ENCODE measurements at places on chromosomes 7 and 10.

DNA sequence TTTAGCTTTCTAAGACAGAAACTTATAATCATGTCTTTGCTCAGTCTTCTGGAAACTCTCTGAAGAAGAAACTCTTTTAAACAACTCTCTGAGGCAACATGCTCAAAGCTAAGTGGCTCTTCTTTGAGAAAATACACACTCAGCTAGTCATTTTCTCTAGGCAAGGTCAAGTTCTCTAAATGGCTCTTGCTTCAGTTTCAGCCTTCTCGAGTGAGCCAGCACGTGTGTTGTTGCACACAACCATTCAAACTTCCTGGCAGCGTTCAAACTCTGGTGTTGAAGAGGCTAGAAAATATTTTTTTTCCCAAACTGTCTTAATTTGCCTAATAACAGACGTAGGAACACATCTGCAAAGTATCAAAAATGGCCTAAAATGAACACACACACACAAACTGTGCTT is 129.1 kb downstream of the THSD7A start:
- DNase-seq, result no peak

- peak; percentile 64 for DNase-seq
Observed at GRCh38 chr7:100675581-100676350, 2.2 kb downstream of the GNB2 start.

DNA sequence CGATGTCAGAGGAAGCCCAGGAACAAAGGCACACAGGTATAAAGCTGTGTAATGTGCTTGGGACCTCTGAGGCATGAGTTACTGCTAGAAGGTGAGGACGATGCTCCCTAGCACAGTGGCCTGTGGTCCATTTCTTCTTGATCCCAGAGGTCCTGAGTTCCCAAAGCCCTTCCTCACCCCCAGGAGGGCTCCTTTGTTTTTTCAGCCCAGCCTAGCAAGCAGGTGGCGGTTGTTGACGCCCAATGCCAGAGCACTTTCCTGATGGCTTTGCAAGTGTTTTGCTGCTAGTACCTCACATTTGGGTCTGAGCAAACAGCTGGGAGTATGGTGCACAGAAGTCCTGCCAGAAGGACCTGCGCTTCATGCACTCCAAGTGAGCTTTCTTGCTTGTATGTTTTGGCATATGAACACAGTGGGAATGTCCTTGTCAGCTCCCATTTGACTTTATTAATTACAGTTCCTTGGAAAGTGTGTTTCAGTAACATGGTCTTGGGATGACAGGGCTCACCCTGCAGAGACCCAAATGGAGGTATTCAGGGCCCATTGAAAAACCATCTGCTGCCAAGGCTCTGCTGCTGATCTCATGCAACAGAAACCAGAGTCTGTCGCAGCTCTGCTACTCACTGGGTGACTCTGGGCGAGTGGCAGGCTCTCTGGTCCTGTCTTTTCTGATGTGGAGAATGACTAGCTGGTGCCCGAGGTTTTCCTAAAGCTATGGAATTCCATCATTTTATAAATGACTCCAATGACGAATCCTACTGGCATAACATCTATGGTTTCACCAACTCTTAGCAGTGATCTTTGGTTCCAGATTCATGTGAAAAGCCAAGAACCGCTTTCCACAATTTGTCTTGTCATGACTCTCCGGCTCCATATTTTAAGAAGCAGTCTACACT is 134.9 kb downstream of the ARID5B start:
- DNase-seq, result no peak

- DNase-seq, result no peak
Observed at GRCh38 chr7:100721505-100721812, 1.2 kb downstream of the EPO start.

DNA sequence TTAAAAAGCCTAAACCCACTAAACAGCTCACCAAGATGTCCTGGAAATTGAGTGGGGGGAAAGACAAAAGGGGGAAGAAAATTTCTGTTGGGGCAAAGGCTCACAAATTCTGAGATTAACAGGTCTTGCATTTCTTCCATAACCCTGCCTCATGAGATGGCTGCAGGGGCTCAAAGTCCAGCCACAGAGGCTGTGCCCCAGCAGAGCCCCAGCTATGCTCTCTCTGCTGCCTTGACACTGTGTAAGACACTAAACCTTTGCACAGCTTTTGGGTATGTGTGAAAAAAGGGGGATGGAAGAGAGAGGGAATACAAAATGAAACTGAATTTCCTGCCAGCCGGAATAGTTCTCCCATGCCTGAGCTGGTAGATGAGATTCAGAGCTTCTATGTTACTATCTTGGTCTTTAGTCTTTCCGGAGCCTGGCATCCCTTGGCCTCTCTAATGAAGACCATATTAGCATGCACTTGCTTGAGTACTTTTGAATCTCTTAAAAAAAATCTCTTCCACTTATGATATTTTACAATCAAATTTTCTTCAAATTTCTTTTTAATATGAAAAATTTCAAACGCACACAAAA is 240.0 kb upstream of the IMMP2L start:
- no peak for DNase-seq

DNA sequence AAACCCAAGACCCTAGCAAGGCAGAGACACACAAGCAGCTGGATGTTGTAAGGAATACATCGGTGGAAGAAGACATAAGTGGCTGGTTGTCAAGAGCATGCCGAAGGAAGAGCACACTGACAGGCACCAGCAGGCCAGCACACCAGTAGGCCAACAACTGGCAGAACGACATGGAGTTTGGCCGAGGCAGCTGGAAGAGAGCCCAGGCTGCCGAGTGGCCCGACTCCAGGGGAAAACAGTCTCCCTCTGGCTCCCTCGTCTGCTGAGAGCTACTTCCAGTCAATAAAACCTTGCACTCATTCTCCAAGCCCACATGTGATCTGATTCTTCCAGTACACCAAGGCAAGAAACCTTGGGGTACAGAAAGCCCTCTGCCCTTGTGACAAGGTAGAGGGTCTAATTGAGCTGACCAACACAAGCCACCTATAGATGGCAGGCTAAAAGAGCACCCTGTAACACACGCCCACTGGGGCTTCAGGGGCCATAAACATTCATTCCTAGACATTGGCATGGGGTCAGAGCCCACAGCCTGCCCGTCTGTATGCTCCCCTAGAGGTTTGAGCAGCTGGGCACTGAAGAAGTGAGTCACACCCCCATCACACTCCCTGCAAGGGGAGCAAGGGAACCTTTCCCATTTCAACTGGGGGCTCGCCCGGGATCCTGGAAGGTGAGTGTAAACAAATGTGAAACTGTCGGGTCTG is 14.7 kb upstream of the TNS3 start:
- DNase-seq, result no peak
